Activated CD4-positive, alpha-beta T cell treated with anti-CD3 and anti-CD28 coated beads, Interleukin-2, amount 10 ng/mL, durations not matched to agents 7 days and 5 days (primary cell): ENCODE measurements at places on chromosomes 3 and 15. TPM values are rescaled to one million over a fixed set of nuclear protein-coding genes. Genes with fewer than 3 reads are reported as not detected.

DNA sequence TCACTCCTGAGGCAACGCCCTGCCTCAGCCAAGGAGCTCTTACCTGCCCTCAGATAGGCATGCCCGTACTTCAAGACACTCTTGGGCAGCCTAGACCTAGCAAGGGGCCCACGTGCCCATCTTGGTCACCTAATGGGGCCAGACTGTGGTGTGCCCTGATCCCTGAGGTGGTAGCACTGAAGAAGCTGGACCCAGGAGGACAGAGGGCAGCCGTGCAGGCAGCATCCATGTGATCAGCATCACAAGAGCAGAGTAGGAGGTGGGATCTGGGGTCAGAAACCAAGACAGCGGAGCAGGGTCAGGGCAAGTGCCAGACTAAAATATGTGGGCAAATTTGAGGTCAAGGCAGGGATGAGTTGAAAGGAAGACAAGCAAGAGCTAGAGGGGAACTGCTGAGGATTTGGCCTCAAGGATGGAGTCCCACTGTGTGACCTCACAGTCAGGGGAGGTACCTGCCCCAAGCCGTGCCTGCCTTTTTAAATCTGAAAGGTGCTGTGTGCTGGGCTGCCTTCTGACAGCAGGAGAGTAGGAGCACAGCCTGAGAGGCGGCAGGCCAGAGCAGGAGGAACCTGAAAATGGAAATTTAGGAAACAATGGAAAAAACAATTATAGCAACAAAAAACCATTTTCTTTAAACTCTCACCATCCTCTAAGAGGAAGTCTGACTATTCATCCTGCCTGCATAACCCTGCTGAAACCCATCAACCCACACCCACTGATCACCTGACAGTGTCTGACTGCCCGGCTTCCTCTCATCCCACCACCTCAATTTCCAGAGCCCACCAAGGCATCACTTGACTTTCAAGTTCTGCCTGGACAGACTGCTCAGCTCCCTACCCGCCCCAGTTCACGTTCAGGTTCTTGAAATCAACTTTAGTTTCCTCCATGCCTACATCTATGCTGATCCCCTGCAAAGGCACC, 7.3 kb downstream of the ZBTB38 start:
- H3K36me3 ChIP-seq: no peaks in the 10 kb centered on the region
- H3K4me1 ChIP-seq: peaks cover 36% of the 10 kb centered on the region
- DNase-seq: no peak

DNA sequence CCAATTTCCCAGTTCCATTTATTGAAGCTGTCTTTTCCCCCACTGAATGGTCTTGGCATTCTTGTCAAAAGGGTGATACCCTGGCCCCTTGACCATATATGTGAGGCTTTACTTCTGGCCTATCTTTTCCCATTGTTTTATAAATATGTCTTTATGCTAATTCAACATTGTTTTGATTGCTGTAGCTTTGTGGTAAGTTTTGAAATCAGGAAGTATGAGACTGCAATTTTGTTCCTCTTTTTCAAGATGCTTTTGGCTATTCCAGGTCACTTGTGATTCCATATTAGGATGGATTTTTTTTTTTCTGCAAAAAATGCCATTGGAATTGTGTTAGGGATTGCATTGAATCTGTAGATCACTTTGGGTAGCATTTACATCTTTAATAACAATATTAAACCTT, 141.2 kb upstream of the MANF start:
- no peak for DNase-seq
- no peaks in the 10 kb centered on the region for H3K36me3 ChIP-seq
- no peaks in the 10 kb centered on the region for H3K27me3 ChIP-seq
- H3K27ac ChIP-seq: no peak overlapping the region

DNA sequence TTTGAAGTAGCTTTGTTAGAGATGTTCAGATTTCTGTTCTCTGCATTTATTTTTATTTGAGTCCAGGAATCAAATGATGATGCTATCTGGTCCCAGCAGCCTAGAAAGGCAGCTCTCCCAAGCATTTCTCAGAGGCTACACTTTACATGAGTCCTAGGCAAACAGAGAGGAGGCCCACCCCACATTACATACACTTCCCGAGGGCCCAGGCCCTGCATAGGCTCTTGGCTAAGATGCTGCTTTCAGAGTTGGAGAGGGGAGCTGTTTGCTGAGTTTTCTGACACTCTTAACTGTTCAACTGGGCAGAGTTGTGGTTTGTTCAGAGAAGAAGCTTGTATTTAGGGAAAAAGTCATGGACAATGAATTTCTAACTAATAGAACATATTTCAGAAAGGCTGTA, 117.9 kb upstream of the RGMA start:
- H3K36me3 ChIP-seq: no peaks in the 10 kb centered on the region
- no peak for DNase-seq
- no peaks in the 10 kb centered on the region for H3K27me3 ChIP-seq
- H3K27ac ChIP-seq: no peak overlapping the region

The SEMA6D gene
- total RNA-seq: not detected

The MME gene
- total RNA-seq: not detected

The CLSTN2 gene
- total RNA-seq: not detected

The CLEC3B gene
- 0.30 TPM for total RNA-seq

The NTRK3 gene
- total RNA-seq: not detected

- DNase-seq: no peak
- H3K4me3 ChIP-seq: no peak overlapping the region
- peaks cover 5% of the 10 kb centered on the region for H3K4me1 ChIP-seq
Measured at GRCh38 chr3:195921334-195921791, 13.0 kb upstream of the TNK2 start.

- H3K4me3 ChIP-seq: no peak overlapping the region
- H3K27ac ChIP-seq: no peak overlapping the region
- H3K27me3 ChIP-seq: peaks cover 3% of the 10 kb centered on the region
Measured at GRCh38 chr15:67914537-67915460, 75.0 kb upstream of the RNU6-1 start.

GRCh38 chr15:45855907-45856579, 221.2 kb downstream of the SQOR start:
- H3K27ac ChIP-seq: no peak overlapping the region
- H3K4me3 ChIP-seq: no peak overlapping the region
- H3K36me3 ChIP-seq: no peaks in the 10 kb centered on the region
- no peaks in the 10 kb centered on the region for H3K4me1 ChIP-seq

DNA sequence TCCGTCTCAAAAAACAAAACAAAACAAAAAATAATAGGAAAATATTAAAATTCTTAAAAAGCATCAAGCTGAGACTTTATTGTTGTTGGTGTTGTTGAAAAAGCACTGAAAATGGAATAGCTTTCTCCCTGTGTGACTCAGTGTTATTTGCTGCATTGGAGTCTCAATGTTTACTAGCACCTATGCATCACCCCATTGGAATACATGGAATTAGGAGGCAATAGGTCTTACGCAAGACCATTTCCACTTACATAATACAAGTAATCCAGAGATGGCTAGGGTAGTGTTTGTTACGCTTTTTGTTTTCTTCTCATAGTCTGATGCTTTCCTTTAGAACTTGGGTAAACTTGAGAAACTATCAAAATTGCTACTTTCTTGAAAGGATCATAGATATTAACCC, 15.2 kb downstream of the GXYLT2 start:
- no peak overlapping the region for H3K4me3 ChIP-seq
- H3K4me1 ChIP-seq: no peaks in the 10 kb centered on the region
- H3K27me3 ChIP-seq: peaks cover 11% of the 10 kb centered on the region
- H3K27ac ChIP-seq: no peak overlapping the region
- DNase-seq: no peak

The HIGD2B gene
- total RNA-seq: not detected

The SENP2 gene
- 29.7 TPM for total RNA-seq

- no peak for DNase-seq
- no peaks in the 10 kb centered on the region for H3K4me1 ChIP-seq
- no peaks in the 10 kb centered on the region for H3K36me3 ChIP-seq
- peaks cover 13% of the 10 kb centered on the region for H3K27me3 ChIP-seq
Measured at GRCh38 chr15:43218908-43219706, 1.7 kb downstream of the EPB42 start.

- H3K27me3 ChIP-seq: no peaks in the 10 kb centered on the region
- peaks cover 24% of the 10 kb centered on the region for H3K36me3 ChIP-seq
- H3K4me1 ChIP-seq: peaks cover 29% of the 10 kb centered on the region
Measured at GRCh38 chr3:171295484-171296373, 164.5 kb downstream of the TNIK start.

DNA sequence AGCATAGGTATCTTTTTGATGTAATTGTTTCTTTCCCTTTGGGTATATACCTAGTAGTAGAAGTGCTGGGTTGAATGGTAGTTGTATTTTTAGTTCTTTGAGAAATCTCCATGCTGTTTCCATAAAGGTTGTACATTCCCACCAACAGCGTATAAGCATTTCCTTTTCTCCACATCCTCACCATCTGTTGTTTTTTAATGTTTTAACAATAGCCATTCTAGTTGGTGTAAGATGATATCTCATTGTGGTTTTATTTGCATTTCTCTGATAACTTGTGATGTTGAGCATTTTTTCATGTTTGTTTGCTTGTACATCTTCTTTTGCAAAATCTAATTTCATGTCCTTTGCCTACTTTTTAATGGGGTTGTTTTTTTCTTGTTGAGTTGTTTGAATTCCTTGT, 80.0 kb upstream of the TMC3 start:
- H3K4me3 ChIP-seq: no peak overlapping the region
- peaks cover 6% of the 10 kb centered on the region for H3K27me3 ChIP-seq
- H3K4me1 ChIP-seq: peaks cover 21% of the 10 kb centered on the region
- peaks cover 3% of the 10 kb centered on the region for H3K36me3 ChIP-seq

GRCh38 chr15:74176262-74177214, 3.0 kb downstream of the ISLR start:
- H3K36me3 ChIP-seq: no peaks in the 10 kb centered on the region
- no peak overlapping the region for H3K4me3 ChIP-seq
- no peak overlapping the region for H3K27ac ChIP-seq
- no peak for DNase-seq
- H3K27me3 ChIP-seq: peaks cover 3% of the 10 kb centered on the region
- no peaks in the 10 kb centered on the region for H3K4me1 ChIP-seq

The NR2F2 gene
- not detected for total RNA-seq

DNA sequence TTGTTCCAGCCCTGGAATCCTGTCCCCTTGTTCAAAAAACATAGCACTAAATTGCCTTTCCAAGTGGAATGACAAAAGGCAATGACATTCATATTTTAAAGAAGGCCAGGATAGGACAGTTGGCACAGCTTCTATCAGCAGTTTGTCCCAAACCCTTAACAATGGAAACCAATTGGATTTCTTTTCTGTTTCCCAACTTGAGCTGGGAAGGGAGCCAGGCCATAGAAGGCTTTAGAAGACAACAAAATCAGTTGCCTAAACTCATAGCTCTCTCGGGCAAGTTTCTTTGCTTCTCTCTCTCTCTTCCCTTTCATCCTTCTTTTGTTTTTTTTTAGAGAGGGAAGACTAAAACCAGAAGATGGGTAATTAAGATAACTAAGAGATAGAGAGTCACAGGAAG, 227.7 kb upstream of the TPRG1 start:
- H3K4me3 ChIP-seq: no peak overlapping the region
- H3K27me3 ChIP-seq: peaks cover 16% of the 10 kb centered on the region
- H3K4me1 ChIP-seq: peaks cover 11% of the 10 kb centered on the region
- H3K36me3 ChIP-seq: no peaks in the 10 kb centered on the region
- DNase-seq: no peak
- H3K27ac ChIP-seq: no peak overlapping the region

The SEMA5B gene
- not detected for total RNA-seq

The OR5K2 gene
- total RNA-seq: not detected

GRCh38 chr15:28933710-28934445, 48.1 kb downstream of the APBA2 start:
- H3K4me3 ChIP-seq: no peak overlapping the region
- H3K27ac ChIP-seq: peak overlapping the region; percentile 63
- H3K4me1 ChIP-seq: peaks cover 43% of the 10 kb centered on the region
- no peak for DNase-seq

The HTR3E gene
- not detected for total RNA-seq

DNA sequence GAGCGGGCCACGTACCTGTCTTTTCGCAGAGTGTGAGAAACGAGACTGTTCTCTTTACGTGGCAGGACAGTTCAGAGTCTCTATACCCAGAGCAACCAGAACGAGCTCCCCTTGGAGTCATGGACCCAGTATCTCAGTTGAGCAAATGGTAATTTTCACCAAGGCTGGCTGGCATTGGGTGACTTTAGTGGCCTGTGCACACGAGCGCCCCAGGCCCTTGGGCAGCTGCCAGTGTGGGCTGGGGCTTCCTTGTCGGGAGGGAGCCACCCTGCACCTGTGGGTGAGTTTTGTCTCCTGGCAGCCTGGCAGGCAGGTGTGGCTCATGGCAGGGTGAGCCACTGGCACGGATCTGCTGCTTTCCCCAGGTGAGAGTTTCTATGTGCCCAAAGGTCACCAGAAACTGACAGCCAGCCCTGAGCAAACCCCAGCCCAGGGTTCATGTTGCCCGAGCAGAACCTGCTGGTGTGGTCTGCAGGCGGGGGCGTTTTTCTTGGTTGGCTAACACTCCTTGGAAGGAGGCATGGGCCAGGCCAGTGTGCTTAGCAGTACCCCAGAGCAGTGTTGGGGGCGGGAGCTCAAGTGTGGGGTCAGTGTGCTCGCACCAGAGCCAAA, 135.0 kb downstream of the TJP1 start:
- no peaks in the 10 kb centered on the region for H3K36me3 ChIP-seq
- no peak for DNase-seq
- H3K4me1 ChIP-seq: no peaks in the 10 kb centered on the region
- H3K27me3 ChIP-seq: peaks cover 2% of the 10 kb centered on the region
- no peak overlapping the region for H3K27ac ChIP-seq
- no peak overlapping the region for H3K4me3 ChIP-seq

The PP2D1 gene
- total RNA-seq: not detected
